ENCODE measurements at places on chromosomes 6 and 20.

DNA sequence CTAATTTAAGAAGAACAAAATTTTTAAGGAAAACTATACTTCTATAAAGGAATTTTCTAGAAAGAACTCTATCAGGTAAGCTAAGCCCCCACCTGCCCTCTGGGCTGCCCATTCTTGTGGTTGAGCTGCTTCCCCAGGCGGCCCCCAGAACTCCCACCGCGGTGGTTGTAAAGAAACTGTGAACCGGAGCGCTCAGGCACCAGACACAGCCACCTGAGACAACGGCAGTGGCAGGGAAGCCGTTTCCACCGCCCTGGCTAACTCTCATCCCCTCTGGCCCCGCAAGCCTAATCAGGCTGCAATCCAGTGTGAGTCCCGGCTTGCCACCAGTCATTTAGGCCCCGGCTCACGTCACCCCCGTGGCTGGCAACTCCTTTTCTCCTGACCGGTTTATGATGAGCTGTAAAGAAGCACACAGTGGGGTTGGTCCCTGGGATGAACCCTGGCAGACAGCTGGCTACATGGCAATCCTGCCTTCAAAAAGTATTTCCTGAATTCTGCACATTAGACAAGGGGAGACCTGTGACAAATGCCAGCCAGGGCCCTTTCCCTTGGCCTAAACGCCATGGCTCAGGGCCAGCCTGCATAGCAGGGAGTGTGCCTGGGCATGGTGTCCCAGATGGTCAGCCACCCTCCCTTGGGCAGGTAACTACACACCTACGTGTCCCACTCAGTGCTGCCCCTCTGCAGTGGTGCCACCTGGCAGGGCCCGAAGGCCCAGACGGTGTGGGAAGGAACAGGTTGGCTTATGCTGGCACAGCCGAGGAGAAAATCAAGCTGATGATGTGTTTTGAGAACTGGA, 63.8 kb upstream of the GPR31 start:
- DNase-seq: no peak

DNA sequence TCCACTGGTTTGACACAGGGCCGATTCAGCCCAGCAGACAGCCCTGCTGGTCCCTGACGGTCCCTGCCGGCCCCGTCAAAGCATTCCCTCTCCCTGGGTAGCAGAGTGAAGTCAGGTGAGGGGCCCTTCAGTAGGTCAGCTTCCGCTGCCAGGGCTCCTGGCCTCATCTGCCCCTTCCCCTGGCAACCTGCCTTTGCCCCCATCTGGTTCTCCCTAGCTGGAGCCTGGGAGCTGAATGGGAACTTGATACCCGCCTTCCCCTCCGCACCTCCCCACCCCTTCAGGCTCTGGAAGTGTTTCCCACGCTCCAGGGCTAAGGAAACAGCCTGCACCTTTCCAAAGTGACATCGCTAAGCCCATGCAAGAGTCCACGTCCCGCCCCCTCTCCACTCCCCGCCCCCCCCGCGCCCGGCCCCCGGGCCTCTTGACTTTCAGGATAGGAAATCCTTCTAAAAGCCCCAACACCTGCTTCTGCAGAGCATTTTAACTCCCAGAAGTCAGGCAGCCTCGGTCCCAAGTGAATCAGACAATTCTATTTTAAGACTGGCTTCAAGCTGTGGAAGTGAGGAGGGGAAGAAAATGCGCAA, 53.3 kb downstream of the ISM1 start:
- peak; percentile 62 for DNase-seq

GRCh38 chr6:169862892-169863525, 111.6 kb downstream of the ERMARD start:
- no peak for DNase-seq

DNA sequence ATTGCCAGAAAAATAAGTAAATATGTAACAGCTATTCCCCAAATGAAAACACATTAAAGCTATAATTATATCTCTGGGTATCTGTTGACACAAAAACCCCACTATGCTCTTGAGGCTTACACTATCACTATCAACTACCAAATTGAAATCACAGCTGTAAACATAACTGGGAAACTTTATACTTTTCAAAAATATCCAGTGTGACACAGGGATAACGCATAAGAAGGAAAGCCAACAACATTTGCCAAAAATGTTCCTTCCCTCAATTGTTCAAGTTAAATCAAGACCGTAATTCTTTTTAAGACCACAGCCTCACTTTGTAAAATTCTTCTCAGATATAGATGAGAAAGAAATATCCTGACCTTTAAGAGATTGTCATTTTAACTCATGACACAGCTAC, 3.1 kb downstream of the ZHX3 start:
- DNase-seq: no peak

DNA sequence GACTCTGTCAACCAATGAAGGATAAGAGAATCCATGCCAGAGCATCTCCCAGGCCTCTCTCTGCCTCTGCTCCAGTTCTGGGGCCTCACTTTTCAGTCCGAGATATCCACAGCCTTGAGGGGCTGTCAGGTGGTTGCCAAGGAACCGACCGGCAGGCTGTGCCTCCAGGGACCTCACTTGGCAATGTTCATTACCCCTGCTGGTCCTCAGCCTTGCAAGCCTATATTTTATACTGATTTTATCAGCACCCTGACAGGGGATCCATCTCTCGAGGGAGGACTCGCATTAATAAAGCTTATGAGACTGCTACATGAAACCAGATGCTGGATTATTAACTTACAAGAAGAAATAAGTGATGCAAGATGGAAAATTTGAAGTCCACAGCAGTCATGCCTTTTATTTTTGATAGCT, 39.9 kb downstream of the TMC2 start:
- DNase-seq: no peak
